ENCODE measurements at places on chromosomes 5 and 9.

DNA sequence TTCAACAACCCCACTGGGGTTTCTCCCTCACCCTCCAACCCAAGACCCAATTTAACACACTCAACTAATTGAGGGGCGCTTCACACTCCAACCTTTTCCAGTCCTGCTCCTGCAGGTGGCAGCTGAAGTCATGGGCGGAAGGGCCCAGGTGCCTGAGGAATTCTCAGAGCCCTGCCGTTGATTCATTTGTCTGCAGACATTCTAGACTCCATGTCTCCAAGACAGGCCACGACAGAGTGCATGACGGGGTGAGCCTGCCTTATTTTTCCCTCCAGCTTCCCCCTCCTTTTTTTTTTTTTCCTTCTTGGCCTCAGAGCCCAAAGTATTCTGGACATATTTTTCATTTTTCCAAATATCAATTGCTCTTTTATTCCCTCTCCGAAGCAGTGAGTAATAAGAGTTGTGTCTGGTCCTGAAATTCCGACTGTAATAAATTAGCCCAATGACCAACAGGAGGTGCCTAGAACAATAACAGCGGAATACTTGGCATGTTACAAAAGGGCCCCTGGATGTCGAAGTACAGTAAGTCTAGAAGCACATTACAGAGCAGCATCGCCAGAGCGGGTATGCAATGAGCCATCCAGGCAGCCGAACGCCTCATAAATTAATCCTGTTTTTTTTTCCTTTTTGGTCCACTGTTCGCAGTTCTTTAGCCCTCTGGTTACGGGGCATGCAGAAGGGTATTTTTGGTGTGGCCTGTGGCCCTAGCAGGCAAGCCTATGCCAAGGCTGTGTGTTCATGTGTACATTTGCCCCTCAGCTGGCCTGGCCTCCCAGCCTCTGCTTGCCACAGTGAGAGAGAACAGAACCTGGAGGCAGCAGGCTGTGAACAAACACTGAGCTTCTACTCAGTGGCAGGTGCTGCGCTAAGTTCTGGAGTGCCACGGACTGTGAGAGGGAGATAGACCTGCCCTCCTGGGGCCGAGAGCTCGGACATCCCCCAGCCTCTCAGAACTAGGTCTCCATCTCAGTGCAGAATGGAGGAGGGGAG, 8.6 kb upstream of the SMIM23 start:
- no peak for DNase-seq

GRCh38 chr9:32587901-32588300, 14.9 kb upstream of the NDUFB6 start:
- peak; percentile 30 for DNase-seq

- DNase-seq: no peak
Measured at GRCh38 chr5:169356181-169356580, 55.2 kb upstream of the SLIT3 start.

DNA sequence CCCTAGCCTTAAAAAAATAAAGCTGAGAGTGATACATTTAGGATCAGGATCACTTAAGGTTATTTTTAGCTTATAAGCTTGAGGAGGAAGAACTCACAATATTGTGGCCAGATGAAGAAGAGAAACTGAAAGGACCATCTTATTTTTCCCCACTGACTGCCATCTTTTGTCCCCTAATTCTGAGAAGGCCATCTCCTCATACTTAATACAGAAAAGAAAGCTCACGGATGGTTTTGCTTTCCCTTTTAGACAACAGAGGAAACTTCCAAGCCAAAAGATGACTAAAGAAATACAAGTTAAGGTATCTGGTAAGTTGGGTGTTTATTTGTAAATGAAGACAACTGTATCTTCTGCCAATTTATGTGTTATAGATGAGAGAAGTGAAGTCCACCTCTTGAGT, 36.4 kb downstream of the ERAP1 start:
- DNase-seq: no peak

DNA sequence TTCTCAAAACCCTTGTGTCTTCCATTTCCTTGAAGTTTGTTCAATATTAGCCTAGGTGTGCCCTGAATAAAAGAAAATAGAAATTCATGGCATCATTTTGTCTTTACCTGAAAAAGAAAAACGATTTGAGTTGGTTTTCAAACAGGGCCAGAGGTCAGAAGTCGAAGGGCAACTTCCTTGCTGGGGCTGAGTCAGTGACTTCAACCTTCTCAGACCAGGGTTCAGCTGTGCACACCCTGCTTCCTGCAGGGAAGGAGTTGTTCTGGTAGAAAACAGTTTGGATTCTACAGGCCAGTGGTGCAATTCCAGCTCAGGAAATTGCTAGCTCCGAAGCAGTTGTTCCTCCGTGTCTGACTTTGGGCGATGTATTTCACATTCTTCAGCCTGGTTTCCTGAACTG, 132.1 kb upstream of the SLC30A5 start:
- DNase-seq: no peak

GRCh38 chr5:29079771-29080170, 2041.4 kb upstream of the CDH9 start:
- no peak for DNase-seq

- no peak for DNase-seq
Measured at GRCh38 chr9:106575823-106576222, 287.1 kb upstream of the ZNF462 start.
